ENCODE measurements at places on chromosomes 7 and 10.
A peak's percentile ranks its signal among the peaks of the same experiment; 100 is the strongest.

- no peak for DNase-seq
Observed at GRCh38 chr7:141960687-141961422, 12.7 kb downstream of the TAS2R38 start.

GRCh38 chr10:119090968-119091367 is 10.4 kb upstream of the EIF3A start:
- no peak for DNase-seq

DNA sequence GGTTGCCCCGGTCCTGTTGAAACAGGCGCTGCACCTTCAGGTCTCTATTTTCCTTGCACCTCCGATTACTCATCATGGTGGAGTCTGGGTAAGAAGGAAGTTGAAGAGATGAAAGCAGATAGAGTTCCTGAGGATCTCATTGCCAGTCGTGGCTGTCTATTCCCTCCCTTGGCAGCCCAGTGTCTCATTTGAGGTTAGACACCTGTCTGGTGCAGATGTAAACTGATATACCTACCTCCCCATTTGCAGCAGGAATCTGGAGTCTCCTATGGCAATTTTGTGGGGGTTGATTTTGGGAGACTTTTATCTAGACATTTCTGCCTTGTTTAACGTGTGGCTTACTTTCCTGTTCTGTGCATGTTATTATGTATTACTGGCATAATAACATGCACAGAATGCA is 212.1 kb downstream of the BICC1 start:
- no peak for DNase-seq

GRCh38 chr7:29248713-29249382 is 54.3 kb downstream of the CHN2 start:
- DNase-seq = no peak

- DNase-seq = no peak
Observed at GRCh38 chr10:49527061-49527460, 11.9 kb downstream of the ERCC6 start.

- no peak for DNase-seq
Observed at GRCh38 chr7:18535810-18536415, 40.4 kb downstream of the HDAC9 start.

DNA sequence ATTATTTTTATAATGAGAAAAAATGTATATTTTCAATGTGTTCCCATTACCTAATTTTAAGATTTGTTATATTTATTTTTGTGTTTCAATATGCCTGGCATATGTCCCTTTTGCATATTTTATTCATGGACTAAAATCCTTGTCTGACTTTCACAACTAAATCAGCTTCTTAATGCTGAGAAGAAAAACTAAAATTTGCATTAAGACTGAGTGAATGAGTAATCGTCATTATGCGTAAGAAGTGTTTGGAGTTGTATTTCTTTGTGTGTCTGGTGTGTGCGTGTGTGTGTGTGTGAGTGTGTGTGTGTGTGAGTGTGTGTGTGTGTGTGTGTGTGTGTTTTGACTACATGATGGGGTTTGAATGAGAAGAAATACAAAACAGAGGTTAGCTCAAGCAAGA is 201.7 kb upstream of the SP8 start:
- DNase-seq = no peak

DNA sequence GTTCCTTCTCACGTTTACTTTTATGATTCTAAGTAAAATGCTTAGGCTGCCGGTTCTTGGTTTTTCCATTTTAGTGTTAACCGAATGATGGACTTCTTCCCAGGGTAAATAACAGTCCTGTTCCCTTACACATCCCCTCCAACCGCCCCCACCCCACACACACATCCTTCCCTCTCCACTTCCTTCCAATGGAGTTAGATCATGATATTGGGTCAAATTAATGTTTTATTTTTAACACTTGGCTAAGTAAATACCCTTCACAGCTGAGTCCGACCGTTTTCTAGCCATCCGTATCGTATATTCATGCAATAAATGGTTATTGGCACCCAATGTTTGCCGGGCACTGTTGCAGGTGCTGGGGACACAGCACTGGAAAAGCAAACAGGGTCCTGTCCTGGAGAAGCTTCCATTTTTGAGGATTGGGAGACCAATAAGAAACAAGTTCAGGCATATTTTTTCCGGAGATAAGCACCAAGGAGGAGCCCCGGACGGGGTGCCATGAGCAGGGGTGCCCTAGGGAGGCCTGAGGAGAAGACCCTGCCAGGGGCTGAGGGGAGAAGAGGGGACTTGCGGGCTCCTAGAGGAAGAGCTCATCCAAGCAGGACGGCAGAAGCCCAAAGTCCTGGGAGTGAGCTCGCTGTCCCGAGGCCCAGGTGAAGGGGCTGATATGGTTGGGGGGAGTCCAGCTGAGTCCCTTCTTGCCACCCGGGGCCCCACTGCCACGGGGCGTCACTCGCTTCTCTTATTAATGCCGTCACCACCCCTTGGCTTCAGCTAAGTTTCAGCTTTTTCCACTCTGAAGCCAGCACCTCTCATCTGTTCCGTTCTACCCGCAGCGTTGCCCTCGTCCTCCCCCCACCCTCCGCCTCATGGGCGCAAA is 126.0 kb upstream of the RET start:
- no peak for DNase-seq

DNA sequence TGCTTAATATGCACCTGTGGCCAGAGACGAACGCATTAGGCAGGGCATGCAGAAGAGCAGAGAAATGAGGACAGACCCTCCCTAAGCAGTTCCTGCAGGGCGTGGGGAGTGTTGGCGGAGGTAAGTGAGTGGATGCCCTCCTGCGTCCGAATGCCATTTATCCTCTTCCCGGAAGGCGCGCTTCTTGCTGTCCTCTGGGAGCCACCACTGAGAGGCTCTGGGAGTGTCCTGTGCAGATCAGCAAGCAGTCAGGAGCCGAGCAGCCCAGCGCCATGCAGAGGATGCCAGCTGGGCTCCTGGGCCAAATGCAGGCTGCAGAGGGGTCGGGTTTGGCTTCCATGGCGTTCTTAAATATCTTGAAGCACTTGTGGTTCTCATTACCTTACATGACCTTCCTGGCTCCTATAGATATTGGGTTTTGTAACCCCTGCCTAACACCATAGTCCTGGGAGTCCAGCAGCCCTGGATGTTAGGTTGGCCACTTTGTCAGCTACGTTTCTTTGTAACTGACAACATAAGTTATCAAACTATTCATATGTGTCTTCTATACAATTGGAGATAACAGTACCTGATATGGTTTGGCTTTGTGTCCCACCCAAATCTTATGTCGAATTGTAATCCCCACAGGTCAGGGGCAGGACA is 30.0 kb upstream of the SLIT1 start:
- DNase-seq = no peak

- no peak for DNase-seq
Observed at GRCh38 chr10:99673492-99673891, 14.2 kb downstream of the ENTPD7 start.

DNA sequence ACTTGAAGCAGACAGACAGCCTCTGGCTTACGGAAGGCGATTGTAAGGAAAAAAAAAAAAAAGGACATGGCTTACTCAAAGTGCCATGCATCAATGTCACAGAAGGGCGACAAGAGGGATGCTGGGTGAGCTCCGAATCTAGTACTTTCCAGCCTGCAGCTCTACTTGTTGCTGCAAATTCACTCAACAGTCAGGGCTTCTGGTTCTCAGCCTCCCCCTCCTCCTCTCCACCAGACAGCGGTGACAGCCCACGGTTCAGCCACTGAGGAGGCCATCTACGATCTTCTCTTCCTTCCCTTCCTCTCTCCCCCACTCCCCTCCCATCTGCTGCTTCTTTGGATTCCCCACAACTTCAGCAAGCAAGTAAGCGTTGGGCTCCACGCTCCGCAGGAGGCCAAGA is 63.5 kb downstream of the PRKAG2 start:
- no peak for DNase-seq

DNA sequence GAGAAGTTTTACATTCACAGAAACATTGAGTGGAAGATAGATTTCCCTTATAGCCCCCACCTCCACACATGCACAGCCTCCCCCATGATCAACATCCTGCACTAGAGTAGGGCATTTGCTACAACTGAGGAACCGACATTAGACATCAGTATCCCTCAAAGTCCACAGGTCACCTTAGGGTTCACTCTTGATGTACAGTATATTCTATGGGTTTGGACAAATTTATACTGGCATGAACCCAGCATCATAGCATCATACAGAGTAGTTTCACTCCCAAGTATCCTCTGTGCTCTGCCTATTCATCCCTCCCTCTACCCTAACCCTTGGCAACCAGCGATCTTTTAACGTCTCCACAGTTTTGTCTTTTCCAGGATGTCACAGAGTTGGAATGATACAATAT is 64.4 kb downstream of the VSTM4 start:
- DNase-seq = no peak

- peak; percentile 34 for DNase-seq
Observed at GRCh38 chr7:7786595-7786994, 68.2 kb upstream of the RPA3 start.

DNA sequence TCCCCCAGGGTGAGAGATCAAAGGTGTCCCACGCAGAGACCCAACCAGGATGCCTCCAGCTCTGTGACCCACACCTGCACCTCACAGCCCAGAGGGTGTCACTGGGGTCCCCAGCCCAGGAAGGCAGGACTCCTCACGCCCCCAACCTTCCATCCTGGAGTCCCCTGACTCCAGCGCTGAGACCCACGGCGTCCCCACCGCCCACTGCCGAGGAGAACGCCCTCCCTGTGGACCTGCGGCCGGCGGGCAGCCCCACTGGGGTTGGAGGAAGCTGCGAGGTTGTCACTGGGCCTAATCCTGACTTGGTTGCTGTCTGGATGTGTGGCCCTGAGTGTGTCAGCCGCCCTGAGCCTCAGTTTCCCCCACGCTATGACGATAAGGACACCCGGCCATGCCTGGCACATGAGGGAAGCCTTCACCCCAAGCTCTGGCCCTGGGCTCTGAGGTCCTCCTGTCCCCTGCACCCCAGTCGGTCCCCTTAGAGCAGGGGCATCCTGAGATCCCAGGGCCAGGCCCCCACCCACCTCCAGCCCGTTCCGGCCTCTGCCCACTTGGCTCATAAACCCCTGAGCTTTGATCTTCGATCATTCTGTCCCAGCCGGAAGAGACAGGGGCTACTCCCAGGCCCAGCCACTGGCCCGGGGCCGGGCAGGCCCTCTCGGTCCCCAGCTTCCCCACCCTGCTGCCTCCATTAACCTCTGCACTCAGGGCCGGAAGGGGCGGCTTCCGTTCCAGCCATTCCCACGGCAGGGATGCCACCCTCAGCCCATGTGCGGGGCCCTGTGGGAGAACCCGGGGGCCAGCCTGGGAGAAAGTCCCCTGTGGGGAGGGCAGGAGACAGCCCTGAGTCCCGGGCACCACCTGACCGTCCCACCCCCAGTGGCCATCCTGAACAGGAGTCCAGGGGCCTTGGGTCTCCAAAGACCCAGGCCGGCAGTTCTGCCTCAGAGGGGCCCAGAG is 113.2 kb downstream of the MICALL2 start:
- DNase-seq = no peak

GRCh38 chr10:3995302-3996210 is 210.5 kb upstream of the KLF6 start:
- DNase-seq = no peak

- DNase-seq = no peak
Observed at GRCh38 chr10:86538547-86538946, 17.0 kb upstream of the WAPL start.

GRCh38 chr7:2659556-2660358 is 28.0 kb downstream of the TTYH3 start:
- DNase-seq = no peak

- no peak for DNase-seq
Observed at GRCh38 chr10:43605850-43606322, 352 bp upstream of the ZNF485 start.

GRCh38 chr10:60323162-60323561 is 66.5 kb downstream of the ANK3 start:
- DNase-seq = no peak

GRCh38 chr10:58269782-58270290 is 874 bp downstream of the CISD1 start:
- no peak for DNase-seq

- no peak for DNase-seq
Observed at GRCh38 chr10:115945701-115946445, 327.1 kb downstream of the GFRA1 start.

DNA sequence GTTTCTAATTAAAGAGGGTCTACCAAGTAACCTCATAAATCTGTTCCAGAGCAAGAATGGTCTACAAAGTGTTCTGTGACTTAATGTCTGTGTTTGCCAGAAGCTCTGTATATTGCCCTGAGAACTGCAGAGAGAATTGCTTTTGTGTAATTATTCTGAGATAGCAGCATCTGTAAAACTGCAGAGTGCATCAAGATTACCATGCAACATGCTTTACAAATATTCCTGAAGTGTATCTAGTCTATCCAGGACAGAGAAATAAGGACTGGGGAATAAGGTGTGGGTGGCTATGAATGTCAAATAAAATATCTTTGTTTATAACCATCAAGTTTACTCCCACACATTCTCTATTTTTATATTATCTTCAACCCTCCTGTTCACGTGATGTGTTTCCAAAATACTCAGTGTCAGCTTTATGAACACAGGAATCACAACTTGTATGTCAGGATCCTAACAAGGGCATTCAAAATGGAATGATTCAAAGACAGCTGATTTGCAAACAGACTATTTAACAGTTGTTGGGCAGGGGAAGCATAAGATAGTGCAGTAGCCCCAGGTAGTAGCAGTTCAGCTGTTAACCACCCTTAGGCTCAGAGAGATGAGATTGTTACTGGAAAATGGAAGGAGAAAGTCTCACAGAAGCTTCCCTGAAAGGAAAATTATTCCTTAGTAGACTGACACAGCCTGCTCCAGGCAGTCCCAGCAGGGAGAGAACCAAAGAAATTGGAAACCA is 15.3 kb upstream of the LIPA start:
- DNase-seq = no peak

GRCh38 chr10:43377424-43377883 is 6.0 kb downstream of the FXYD4 start:
- DNase-seq = no peak

GRCh38 chr7:149715476-149715875 is 57.9 kb downstream of the ZNF467 start:
- DNase-seq = no peak

GRCh38 chr10:116676118-116676517 is 55.4 kb downstream of the PNLIPRP2 start:
- DNase-seq = no peak

GRCh38 chr7:156816943-156817572 is 75.9 kb downstream of the LMBR1 start:
- DNase-seq = no peak

DNA sequence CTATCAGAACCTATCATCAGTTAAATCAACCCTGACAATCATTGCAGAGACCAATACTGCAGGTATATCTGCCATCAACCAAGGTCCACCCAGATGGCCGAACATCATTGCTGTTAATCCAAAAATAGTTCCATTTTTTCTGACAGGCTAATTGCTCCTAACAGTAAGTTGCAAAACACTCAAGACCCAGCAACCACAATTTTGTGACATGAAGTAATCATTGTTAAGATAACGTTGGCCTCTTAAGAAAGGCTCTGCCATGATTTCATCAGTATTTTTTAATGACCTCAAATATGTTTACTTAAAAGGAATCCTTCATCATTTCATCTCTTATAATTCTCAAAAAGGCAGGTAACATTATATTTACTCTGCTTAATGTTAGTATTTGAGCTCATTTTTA is 553.4 kb upstream of the POM121L12 start:
- DNase-seq = no peak

GRCh38 chr7:102983602-102984001 is 70.8 kb downstream of the LRRC17 start:
- no peak for DNase-seq

GRCh38 chr10:28253169-28253785 is 49.6 kb downstream of the MPP7 start:
- DNase-seq = no peak

- DNase-seq = no peak
Observed at GRCh38 chr7:35723011-35723410, 28.1 kb upstream of the HERPUD2 start.

Measured in NCI-H1105 (cell line).